ENCODE measurements at places on chromosomes 13 and 19.

GRCh38 chr13:51237887-51238286, 15.7 kb downstream of the FAM124A start:
- DNase-seq: no peak

DNA sequence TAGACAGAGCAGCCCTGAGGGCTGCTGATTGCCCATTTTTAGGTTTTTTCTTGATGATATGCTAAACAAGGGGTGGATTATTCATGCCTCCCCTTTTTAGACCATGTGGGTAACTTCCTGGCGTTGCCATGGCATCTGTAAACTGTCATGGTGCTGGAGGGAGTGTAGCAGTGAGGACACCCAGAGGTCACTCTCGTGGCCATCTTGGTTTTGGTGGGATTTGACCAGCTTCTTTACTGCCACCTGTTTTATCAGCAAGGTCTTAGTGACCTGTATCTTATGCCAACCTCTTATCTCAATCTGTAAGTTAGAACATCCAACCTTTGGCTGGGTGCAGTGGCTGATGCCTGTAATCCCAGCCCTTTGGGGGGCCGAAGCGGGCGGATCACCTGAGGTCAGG, 148.0 kb downstream of the PTPRS start:
- DNase-seq: no peak

DNA sequence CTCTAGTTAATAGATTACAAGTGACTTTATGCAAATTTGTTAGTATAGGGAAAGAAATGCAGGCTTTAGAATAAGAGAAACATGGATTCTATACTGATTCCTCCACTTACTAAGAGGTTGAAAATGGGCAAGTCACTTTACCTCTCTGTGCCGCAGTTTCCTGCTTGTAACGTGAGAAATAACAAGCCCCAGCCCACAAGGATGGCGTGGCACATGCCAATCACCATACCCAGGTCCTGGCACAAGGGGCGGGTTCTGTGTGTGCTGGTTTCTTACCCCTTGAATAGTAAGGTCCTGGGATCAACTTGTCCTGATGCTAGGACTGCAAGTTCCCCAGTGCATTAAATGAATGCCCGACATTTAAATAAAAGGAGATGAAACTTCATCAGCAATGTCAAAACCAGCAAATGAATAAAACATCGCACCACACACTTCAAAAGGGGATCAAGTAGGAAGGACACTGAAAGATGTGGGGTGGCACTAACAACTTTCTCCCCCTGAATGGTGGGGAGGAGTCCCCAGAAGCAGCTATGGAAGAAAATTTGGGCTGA, 7.9 kb upstream of the SIGLEC9 start:
- DNase-seq: no peak

GRCh38 chr13:75494491-75494890, 12.5 kb upstream of the TBC1D4 start:
- no peak for DNase-seq

- DNase-seq: no peak
Measured at GRCh38 chr19:491146-491741, 5.0 kb upstream of the MADCAM1 start.

GRCh38 chr13:95494082-95494681, 58.3 kb upstream of the CLDN10 start:
- DNase-seq: no peak

DNA sequence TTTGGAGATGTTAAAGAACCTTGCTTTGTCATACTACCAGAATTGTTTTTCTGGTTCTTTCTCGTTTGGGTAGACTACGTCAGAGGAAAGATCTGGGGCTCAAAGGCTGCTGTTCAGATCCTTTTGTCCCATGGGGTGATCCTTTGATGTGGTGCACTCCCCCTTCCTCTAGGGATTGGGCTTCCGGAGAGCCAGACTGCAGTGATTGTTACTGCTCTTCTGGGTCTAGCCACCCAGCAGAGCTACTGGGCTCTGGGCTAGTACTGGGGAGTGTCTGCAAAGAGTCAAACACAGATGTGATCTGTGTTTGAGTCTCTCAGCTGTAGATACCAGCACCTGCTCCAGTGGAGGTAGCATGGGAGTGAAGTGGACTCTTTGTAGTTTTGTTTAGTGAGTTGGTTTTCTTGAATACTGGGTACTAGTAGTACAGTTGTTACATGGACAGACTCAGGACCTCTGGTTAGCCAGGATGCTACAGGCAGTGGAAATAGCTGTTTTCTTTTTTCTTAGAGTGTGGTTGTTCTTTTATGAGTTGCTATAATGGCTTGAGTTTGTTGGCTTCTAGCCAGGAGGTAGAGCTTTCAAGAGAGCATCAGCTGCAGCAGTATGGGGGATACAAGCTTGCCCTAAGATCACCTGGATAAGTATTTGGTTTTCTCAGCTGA, 34.4 kb downstream of the DNAJC15 start:
- DNase-seq: no peak

- no peak for DNase-seq
Measured at GRCh38 chr13:20994441-20994821, 67.0 kb downstream of the LATS2 start.

- DNase-seq: no peak
Measured at GRCh38 chr13:75704194-75704926, 68.2 kb downstream of the LMO7 start.

DNA sequence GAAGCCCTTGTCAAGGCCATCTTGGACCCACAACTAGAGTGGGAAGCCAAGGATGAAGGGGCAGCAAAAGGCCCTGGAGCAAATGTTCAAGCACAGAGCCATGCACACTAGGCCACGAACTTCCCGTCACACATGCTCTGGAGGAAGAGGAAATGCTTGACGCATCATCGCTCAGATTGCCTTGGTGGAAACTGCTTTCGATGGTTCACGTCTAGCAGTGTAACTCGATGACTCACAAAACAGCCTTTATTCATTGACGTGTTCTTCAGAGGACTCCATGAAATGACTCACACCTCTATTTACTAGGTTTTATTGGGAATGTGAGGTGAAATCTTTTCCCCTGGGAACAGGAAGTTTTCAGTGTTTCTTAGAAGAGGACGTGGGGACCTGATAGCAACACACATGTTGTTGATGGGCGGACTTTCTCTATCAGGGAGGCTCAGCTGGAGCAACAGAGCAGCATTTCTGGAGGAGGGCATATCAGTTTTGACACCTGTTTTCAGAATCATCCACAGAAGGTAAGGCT, 79.8 kb upstream of the FLT1 start:
- no peak for DNase-seq

- no peak for DNase-seq
Measured at GRCh38 chr13:24220086-24220703, 59.7 kb downstream of the SPATA13 start.

GRCh38 chr13:111584101-111584672, 263.7 kb downstream of the TEX29 start:
- no peak for DNase-seq

- no peak for DNase-seq
Measured at GRCh38 chr13:97030705-97031452, 36.6 kb upstream of the OXGR1 start.

GRCh38 chr13:31207661-31208552, 8.1 kb downstream of the B3GLCT start:
- no peak for DNase-seq

GRCh38 chr13:102187313-102187712, 214.5 kb downstream of the FGF14 start:
- no peak for DNase-seq

GRCh38 chr13:95784900-95785290, 108.0 kb downstream of the DNAJC3 start:
- no peak for DNase-seq

GRCh38 chr13:30112602-30113435, 194.5 kb downstream of the KATNAL1 start:
- DNase-seq: peak; percentile 50

- no peak for DNase-seq
Measured at GRCh38 chr13:110225609-110226574, 81.1 kb downstream of the COL4A1 start.

- DNase-seq: no peak
Measured at GRCh38 chr19:45834970-45835369, 19.9 kb upstream of the RSPH6A start.

- no peak for DNase-seq
Measured at GRCh38 chr19:35116072-35116801, 614 bp downstream of the FXYD3 start.

GRCh38 chr19:15320116-15320515, 12.2 kb downstream of the BRD4 start:
- DNase-seq: no peak

DNA sequence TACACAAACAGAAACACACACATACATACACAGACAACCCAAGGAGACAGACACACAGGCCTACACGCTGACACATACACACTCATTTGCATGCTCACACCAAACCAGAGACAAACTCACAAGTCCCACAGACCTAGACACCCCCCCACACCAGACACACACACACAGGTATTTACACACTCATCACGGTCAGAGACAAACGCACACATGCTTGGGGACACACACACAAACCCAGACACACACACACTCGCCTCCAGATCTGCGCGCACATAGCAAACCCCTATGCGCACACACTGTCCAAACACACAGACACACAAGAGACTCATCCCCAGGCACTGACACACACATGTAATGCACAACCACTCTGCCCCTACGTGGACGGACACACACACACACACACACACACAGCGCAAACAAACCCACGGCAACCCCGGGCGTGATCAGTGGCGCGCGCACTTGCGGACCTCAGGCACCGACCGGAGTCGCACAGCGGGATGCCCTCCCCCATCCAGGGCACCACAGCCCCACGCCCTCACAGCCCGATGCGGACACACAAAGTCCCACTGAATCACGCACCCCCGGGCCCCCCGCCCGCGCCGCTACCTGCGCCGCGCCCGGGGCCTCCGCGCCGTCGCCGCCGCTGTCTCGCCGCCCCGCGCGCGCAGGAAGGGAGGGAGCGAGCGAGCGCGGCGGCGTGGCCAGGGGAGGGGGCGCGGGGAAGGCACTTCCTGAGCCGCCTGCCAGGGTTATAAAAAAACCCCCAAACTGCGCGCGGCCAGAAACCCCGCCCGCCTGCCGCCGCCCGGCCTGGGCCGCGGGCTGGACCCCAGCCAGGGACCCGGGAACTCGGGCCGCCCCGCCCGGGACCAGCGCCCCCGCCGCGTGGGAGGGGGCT, at the start of gene ADAMTS10:
TSS of gene ADAMTS10 (minus strand) at position 675 of the 895 bp plus-strand sequence. CDS start 5,005 bp downstream, outside the sequence.
- DNase-seq: no peak

DNA sequence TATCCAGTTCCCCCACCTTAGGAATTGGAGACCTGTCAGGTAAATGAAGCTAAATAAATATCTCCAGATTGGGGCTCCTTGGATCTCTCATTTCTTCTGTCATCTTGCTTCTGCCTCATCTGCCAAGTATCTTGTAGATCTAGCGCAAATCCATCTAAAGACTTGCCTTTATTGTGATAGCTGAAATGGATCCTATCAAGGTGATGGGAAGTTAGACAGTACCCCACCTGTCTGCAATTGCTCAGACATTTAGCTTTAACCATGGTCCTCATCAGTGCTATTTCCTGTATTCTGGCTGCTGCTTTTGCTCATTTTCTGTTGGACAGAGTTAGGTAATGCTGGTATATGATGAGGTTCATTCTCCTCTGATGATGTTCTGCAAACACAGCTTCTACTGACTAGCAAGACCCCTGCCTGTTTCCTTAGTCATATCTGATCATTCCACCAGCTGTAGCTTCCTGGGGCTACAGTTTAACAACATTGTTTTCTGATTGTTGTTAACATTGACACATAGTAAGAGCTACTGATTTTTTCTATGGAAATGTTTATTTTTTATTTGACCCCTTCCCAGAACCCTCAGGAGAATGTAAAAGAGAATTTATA, 340.0 kb downstream of the DCT start:
- no peak for DNase-seq

GRCh38 chr13:94009701-94010100, 469.8 kb downstream of the DCT start:
- no peak for DNase-seq

DNA sequence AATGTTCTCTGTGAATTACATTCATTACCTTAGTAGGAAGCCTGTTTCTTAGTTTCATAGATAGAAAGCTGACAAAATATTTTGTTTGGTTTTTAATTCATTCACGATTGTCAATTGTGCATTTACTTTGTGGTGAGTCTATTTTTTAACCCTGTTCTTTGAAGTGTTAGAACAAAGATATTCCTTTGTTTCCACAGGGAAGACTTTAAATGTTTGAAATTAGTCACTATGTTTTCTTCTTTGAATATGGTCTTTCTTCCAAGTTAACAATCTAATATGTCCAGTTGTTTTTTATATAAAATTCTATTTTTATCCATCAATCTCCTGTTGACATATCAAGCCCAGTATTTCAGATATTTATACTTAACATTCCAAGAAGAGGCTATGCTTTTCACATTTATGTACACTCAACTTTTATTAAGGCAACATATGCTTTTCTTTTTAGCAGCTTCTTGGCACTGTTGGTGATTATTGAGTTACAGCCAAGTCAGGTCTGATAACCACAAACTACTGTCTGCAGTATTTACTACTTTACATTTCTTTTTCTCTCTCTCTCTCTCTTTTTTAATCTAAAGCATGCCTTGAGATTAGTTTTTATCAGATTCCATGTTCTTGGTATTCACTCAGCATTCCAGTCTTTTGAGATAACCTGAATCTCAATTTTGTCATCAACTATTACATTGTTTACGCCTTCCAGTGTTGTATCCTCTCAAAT, 812.8 kb upstream of the SLC10A2 start:
- DNase-seq: no peak

GRCh38 chr19:18596752-18597157, 8.2 kb downstream of the REX1BD start:
- DNase-seq: no peak

DNA sequence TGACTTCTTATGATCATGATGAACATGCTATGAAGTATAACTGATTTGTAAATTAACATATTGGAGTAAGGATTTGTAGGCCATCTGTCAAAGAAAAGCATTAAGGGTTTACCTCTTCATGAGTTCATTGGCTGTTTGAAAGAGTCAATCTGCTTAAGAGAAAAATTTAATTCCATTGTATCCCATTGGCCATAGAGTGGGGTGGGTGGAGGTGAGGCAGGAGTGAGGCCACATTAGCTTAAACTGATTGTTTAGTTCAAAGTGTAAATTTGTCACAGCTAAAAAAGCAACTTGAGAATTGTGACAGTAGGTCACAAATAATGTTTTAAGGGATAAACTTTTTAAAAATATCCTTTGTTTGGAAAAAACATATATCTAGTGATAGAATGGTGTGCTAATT, 11.4 kb downstream of the GPR180 start:
- DNase-seq: no peak

DNA sequence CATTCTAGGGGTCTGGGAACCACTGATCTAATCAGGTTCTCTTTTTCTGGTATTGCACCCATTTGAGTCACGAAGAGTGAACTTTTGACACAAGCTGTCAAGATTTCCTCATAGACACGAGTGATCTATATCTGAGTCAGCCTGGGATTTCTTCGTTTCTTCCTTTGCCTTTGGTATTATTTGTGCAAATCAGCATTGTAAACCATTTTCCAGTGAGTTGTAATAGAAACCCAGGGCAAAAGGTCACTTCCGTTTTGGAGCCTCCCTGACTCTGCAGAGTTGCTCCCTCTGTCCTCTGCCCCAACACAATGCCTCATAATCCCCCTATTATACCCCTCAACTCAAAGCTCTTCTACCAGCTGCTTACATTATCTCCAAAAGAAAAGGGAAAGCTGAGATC, 615.1 kb downstream of the EFNB2 start:
- DNase-seq: no peak

- no peak for DNase-seq
Measured at GRCh38 chr13:27245610-27246009, 5.7 kb upstream of the RPL21 start.

- DNase-seq: no peak
Measured at GRCh38 chr19:413756-414420, 4.9 kb upstream of the C2CD4C start.
